ENCODE measurements at places on chromosomes 7 and 10.

- no peaks in the 10 kb centered on the region for H3K4me1 ChIP-seq
- no peak overlapping the region for H3K4me3 ChIP-seq
- H3K27me3 ChIP-seq, result no peaks in the 10 kb centered on the region
- DNase-seq, result no peak
- no peaks in the 10 kb centered on the region for H3K36me3 ChIP-seq
- no peak overlapping the region for H3K27ac ChIP-seq
These were observed 41.9 kb downstream of the CDK1 start for GRCh38 chr10:60820093-60820754.

DNA sequence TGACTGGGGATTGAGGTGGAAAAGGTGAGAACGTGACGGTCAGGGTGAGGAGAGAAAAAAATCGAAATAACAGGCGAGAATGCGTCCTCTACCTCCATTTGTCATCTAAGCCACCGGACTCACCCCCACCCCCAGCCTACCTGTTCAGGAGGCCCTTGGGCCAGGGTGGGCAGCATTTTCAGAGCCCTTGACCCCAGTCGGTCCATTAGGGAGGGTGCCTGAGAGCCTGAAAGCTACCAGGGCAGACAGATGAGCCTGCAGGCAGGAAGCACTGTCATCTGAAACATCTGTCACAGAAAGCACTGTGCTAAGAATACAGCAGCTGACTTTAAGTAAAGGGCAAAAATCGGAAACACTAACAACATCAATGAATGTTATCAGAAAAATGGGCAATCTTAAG lies 47.0 kb downstream of the MAD1L1 start:
- H3K27me3 ChIP-seq, result no peaks in the 10 kb centered on the region
- no peaks in the 10 kb centered on the region for H3K36me3 ChIP-seq
- no peak overlapping the region for H3K27ac ChIP-seq
- H3K4me3 ChIP-seq, result no peak overlapping the region
- no peak for DNase-seq

DNA sequence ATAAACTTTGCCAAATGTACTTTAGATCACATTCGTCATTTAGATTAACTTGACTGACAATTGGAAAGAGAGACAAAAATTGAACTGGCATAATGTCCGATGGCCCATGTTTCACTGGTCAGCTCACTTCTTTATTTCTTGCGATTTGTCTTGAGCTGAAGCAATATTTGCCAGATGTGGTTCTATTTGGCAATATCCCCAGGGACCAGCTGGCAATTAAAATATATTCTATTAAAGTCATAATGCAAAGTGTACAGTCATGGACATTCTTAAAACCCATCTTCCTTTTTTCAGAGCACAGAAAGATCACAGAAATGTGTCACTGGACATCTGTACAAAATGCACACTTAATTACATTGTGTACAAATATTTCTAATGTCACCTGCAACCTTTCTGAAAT lies 26.3 kb downstream of the NEBL start:
- H3K36me3 ChIP-seq, result no peaks in the 10 kb centered on the region
- no peak for DNase-seq
- H3K27ac ChIP-seq, result no peak overlapping the region

GRCh38 chr10:44935201-44935965 lies 24.2 kb upstream of the RASSF4 start:
- no peaks in the 10 kb centered on the region for H3K27me3 ChIP-seq
- DNase-seq, result no peak
- no peaks in the 10 kb centered on the region for H3K36me3 ChIP-seq
- H3K4me3 ChIP-seq, result no peak overlapping the region
- peak overlapping the region; percentile 80 for H3K27ac ChIP-seq

- H3K27ac ChIP-seq, result no peak overlapping the region
- DNase-seq, result no peak
- H3K4me3 ChIP-seq, result no peak overlapping the region
- no peaks in the 10 kb centered on the region for H3K27me3 ChIP-seq
These were observed 4.9 kb downstream of the CCDC6 start for GRCh38 chr10:59901470-59901869.

- no peaks in the 10 kb centered on the region for H3K4me1 ChIP-seq
- H3K27ac ChIP-seq, result no peak overlapping the region
- H3K27me3 ChIP-seq, result no peaks in the 10 kb centered on the region
These were observed 201.1 kb downstream of the ANK3 start for GRCh38 chr10:60188548-60188947.

DNA sequence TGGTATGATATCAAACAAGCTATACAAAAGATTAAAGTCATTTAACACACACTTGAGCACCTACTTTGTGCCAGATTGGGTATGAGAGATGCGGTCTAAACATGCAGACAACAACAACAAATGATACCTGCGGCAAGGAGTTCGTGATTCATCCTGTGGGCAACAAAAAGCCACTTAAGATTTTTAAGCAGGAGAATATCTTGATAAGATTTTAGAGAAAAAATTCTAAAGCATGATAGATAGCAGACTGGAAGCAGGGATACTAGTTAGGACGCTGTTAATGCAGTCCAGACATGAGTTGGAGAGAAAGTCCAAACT lies 1.6 kb upstream of the KBTBD2 start:
- peak overlapping the region; percentile 99 for H3K4me3 ChIP-seq
- no peaks in the 10 kb centered on the region for H3K36me3 ChIP-seq
- no peak for DNase-seq
- no peaks in the 10 kb centered on the region for H3K27me3 ChIP-seq
- H3K4me1 ChIP-seq, result no peaks in the 10 kb centered on the region

- DNase-seq, result no peak
- no peaks in the 10 kb centered on the region for H3K4me1 ChIP-seq
- H3K27me3 ChIP-seq, result no peaks in the 10 kb centered on the region
- no peaks in the 10 kb centered on the region for H3K36me3 ChIP-seq
These were observed 43.7 kb downstream of the PSMC2 start for GRCh38 chr7:103391150-103391549.

DNA sequence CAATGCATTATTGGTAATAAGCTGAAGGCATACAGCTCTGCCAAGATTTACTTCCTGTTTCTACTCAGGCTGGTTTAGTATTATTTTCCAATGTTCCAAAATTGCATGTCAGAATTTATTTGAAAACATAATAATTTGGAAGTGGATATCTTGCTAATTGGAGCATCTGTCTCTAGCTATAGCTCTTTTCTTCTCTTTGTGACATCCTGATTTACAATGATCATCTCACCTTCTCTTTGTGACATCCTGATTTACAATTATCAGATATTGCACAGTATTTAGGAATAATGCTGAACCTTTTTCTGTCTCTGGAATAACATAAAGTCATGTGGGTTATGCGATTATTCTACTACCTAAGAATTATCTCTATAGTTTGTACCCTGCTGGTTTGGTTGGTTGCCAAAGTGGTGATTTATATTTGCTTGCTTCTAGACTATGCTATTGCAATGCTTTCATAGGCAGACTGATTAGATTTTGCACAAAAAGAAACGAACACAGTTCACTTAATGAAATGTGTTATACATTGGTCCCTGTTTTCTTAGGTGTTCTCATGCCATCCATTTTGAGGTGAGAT lies 44.3 kb upstream of the CABCOCO1 start:
- H3K4me1 ChIP-seq, result no peaks in the 10 kb centered on the region
- no peak overlapping the region for H3K27ac ChIP-seq
- DNase-seq, result no peak
- no peak overlapping the region for H3K4me3 ChIP-seq
- H3K27me3 ChIP-seq, result no peaks in the 10 kb centered on the region
- no peaks in the 10 kb centered on the region for H3K36me3 ChIP-seq

DNA sequence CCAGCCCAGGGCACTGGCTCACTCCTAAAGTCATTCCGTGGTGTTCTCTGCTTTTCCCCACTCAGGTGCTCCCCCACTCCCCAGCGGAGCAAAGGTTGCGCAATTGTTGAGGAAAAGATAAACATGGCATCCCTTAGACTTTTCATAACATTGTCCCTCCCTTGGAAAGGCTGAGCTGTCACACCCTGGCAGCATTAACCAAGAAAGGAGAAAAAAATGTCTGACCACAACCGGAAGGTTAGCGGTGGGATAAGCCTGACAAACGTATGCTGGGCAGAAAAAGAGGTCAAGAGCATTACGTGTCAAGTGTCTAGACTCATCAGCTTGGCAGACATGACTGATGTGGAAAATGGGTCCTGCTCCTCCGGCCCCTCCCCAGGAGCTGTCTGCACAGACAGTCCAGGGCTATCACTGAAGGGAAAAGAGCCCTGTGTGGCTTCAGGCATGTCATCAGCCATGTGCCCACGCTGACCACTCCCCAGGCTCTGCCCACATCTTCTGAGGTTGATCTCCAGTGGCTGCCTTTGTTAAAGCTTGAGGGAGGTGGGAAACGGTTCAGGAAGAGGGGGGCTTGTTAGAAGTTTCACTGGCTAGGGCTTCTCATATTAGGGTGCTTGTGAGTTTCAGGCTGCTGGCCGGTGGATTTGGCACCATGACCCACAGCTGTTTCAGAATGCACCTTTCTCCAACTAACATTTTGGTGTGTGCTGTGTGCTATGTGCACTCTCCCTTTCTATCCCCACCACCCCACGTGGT lies 30.1 kb downstream of the BTBD16 start:
- H3K4me1 ChIP-seq, result no peaks in the 10 kb centered on the region
- H3K27me3 ChIP-seq, result no peaks in the 10 kb centered on the region
- no peaks in the 10 kb centered on the region for H3K36me3 ChIP-seq
- H3K27ac ChIP-seq, result no peak overlapping the region
- H3K4me3 ChIP-seq, result no peak overlapping the region

- no peaks in the 10 kb centered on the region for H3K4me1 ChIP-seq
- H3K36me3 ChIP-seq, result no peaks in the 10 kb centered on the region
- peak overlapping the region; percentile 15 for H3K27ac ChIP-seq
- DNase-seq, result no peak
- H3K4me3 ChIP-seq, result no peak overlapping the region
- no peaks in the 10 kb centered on the region for H3K27me3 ChIP-seq
These were observed 36.8 kb upstream of the HABP2 start for GRCh38 chr10:113516061-113516460.

DNA sequence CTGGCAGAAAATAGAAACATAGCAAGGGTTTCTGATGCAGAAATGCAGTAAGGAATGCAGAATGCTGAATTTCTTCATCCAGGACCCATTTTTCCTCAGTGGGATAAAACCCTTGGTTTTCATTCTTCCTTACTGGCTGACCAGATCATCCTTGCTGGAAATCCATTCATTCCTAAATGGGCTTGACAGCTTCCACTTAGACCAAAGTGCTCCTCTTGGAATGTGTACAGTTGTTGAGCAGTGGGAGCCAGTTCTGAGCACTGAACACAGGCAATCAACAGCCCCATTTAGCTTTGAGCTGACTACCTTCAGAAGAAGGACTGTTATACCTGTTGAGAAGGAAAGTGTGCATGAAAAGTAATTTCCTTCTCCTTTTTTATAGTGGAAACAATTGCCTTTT lies 232.1 kb downstream of the SORCS3 start:
- DNase-seq, result no peak
- H3K36me3 ChIP-seq, result no peaks in the 10 kb centered on the region
- H3K27me3 ChIP-seq, result no peaks in the 10 kb centered on the region
- H3K4me3 ChIP-seq, result no peak overlapping the region
- H3K27ac ChIP-seq, result no peak overlapping the region
- no peaks in the 10 kb centered on the region for H3K4me1 ChIP-seq

DNA sequence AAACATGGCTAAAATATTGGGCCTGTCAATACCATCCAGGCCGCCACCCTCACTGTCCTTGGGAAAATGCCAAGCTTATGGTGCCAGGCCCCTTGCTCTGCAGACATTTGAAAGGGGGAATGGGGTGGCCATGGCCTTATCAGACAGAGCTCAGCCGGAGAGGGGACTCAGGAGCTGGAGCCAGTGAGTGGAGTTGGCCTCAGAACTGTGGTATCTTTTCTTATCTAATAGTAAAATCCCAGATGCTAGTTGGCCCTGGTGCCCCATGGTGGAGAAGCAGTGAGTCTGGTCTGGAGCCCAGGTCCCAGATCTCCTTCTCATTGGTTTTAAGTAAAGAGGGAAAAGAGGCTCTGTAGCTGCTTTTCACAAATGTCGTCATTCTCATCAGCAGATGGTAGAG lies 49.6 kb upstream of the SORCS3 start:
- no peak overlapping the region for H3K27ac ChIP-seq
- DNase-seq, result no peak
- H3K4me1 ChIP-seq, result no peaks in the 10 kb centered on the region
- H3K36me3 ChIP-seq, result no peaks in the 10 kb centered on the region
- no peak overlapping the region for H3K4me3 ChIP-seq
- no peaks in the 10 kb centered on the region for H3K27me3 ChIP-seq

GRCh38 chr7:94016786-94017185 lies 12.6 kb upstream of the BET1 start:
- H3K4me1 ChIP-seq, result no peaks in the 10 kb centered on the region
- H3K36me3 ChIP-seq, result no peaks in the 10 kb centered on the region
- H3K27me3 ChIP-seq, result no peaks in the 10 kb centered on the region
- H3K4me3 ChIP-seq, result no peak overlapping the region
- DNase-seq, result no peak

DNA sequence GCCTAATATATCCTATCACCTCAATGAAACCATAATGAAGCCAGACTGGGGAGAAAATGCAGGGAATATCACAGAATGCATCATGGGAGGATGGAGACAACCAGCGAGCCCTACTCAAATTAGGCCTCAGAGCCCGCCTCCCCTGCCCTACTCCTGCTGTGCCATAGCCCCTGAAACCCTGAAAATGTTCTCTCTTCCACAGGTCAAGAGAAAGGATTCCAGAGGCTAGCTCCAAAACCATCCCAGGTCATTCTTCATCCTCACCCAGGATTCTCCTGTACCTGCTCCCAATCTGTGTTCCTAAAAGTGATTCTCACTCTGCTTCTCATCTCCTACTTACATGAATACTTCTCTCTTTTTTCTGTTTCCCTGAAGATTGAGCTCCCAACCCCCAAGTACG lies 31.5 kb downstream of the PRSS2 start:
- no peaks in the 10 kb centered on the region for H3K36me3 ChIP-seq
- no peak overlapping the region for H3K4me3 ChIP-seq
- H3K27me3 ChIP-seq, result peaks cover 23% of the 10 kb centered on the region
- H3K27ac ChIP-seq, result no peak overlapping the region

DNA sequence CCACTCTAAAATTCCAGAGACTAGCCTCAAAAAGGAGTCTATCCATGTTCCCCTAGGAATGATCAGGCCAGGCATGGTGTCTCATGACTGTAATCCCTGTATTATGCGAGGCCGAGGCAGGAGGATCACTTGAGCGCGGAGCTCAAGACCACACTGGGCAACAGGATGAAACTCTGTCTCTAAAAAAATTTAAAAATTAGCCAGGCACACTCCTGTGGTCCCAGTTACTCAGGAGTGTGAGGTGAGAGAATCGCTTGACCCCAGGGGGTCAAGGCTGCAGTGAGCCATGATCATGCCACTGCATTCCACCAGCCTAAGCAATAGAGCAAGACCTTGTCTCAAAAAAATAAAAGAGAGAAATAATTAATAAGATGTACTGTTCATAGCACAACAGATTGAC lies 256.8 kb downstream of the KCND2 start:
- H3K27me3 ChIP-seq, result no peaks in the 10 kb centered on the region
- H3K4me1 ChIP-seq, result no peaks in the 10 kb centered on the region
- no peak overlapping the region for H3K27ac ChIP-seq
- no peaks in the 10 kb centered on the region for H3K36me3 ChIP-seq

Data from breast epithelium (tissue), 4 donors.